ENCODE measurements at places on chromosomes 13 and 19.
A peak's percentile ranks its signal among the peaks of the same experiment; 100 is the strongest.

GRCh38 chr13:45367358-45367757 lies 26.4 kb upstream of the TPT1 start:
- DNase-seq: peak; percentile 78

DNA sequence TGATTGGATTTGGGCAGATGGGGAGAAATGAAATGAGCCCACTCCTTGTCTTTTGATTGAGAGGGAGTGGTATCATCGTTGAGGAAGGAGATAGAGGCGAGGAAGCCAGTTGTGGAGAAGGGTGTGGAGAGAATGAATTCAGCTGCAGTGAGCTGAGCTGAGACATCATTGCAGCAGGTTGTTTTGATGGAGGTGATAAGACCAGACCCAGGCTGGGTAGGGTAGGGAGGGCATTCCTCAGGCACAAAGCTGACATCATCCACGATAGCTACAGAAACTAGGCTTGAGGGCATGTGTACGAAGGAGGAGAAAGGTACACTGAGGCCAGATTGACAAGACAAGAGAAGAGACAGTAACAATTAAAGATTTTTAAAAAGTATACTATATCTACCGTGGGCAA lies 1500.9 kb upstream of the SLC10A2 start:
- no peak for DNase-seq

DNA sequence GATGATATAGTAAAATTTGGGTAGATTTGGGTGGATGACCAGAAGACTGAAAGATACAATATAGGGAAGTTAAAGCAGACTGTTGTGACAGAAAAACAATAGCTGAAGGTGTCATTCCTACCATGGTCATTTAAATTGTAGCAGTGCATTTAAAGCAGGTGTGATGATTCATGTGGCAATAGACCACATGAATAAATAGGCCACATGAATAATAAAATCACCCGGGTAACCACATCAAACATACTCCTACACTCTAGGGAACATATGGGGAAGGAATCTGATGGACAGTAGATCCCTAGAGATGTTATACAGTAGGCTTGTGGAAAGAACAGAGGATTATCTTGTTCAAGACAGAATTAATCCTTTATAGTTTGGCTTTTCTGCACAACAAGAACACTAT lies 392.6 kb downstream of the SLITRK5 start:
- DNase-seq: no peak

DNA sequence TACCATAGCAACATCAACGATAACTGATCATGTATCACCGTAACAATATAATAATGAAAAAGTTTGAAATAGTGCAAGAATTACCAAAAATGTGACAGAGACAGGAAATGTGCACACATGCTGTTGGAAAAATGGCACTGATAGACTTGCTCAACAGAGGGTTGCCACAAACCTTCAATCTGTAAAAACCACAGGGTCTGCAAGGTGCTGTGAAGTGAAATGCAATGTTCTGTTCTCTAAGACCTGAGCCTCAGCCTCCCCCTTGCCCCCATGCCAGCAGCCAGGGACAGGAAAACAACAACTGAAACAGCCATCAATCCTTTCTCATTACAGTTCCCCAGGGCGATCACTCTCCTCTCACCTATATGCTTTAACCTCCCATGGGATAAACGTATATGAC lies 88.4 kb downstream of the USP12 start:
- no peak for DNase-seq

DNA sequence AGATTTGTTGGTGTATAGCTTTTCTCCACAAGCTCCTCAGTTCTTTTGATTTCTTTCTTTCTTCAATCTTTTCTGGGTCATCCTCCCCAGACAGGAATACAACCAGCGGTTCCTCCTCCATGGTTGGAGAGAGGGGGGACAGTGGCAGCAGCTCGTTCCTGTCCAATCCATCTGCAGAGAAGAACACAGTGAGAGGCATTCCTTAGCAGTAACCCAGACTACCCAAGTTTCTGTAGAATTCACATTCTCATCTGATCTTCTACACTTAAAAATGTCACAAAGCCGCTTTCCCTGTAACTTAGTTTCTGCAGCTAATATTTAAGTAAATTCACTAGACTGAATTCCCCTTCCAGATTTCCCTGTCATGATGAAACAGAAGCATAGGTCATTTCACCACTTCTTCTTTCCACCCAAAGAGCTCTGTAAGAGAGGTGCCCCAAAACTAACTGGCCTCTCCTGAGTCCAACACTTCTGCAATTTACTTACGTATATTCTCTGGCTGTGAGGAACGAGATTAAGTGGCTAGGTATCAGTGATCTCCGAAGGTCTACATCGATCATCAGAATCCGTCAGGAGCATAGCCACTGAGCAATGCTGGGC lies 171.9 kb downstream of the TBC1D4 start:
- no peak for DNase-seq

GRCh38 chr19:4284176-4284958 lies 5.3 kb downstream of the SHD start:
- no peak for DNase-seq
